ENCODE measurements at places on chromosomes 13 and 19. TPM values are rescaled to one million over a fixed set of nuclear protein-coding genes. Genes with fewer than 3 reads are reported as not detected.

The SULT2B1 gene
- polyA plus RNA-seq = not detected

The PRDX2 gene
- polyA plus RNA-seq = 882 TPM

The PGLYRP1 gene
- not detected for polyA plus RNA-seq

The ETV2 gene
- not detected for polyA plus RNA-seq

The AMH gene
- polyA plus RNA-seq = 57.5 TPM

The MBD3L4 gene
- not detected for polyA plus RNA-seq

The CYP2F1 gene
- polyA plus RNA-seq = not detected

The ZNF382 gene
- polyA plus RNA-seq = 98.8 TPM

The BEST2 gene
- polyA plus RNA-seq = not detected

The ZNF433 gene
- polyA plus RNA-seq = 40.6 TPM

The ELANE gene
- not detected for polyA plus RNA-seq

The GARIN5A gene
- 6.5 TPM for polyA plus RNA-seq

The HRC gene
- not detected for polyA plus RNA-seq

The ZNF443 gene
- polyA plus RNA-seq = 13.0 TPM

The CEACAM1 gene
- 0.12 TPM for polyA plus RNA-seq

The SSC5D gene
- polyA plus RNA-seq = 1.4 TPM

The B3GNT3 gene
- polyA plus RNA-seq = not detected

The RPS28 gene
- polyA plus RNA-seq = 192 TPM

The SMIM24 gene
- polyA plus RNA-seq = not detected

The GPR12 gene
- 6.7 TPM for polyA plus RNA-seq

The RCBTB1 gene
- 65.3 TPM for polyA plus RNA-seq

The SLC8A2 gene
- polyA plus RNA-seq = 14.1 TPM

The PPM1N gene
- 1.8 TPM for polyA plus RNA-seq

The KASH5 gene
- not detected for polyA plus RNA-seq

The ZNF154 gene
- polyA plus RNA-seq = 25.1 TPM

The ZNF610 gene
- 23.1 TPM for polyA plus RNA-seq

The METTL21C gene
- not detected for polyA plus RNA-seq

The PSMD8 gene
- 334 TPM for polyA plus RNA-seq

The DACH1 gene
- 14.4 TPM for polyA plus RNA-seq

The GRIN2D gene
- polyA plus RNA-seq = 2.8 TPM

The CCNA1 gene
- polyA plus RNA-seq = 13.8 TPM

The KLF1 gene
- polyA plus RNA-seq = not detected

The FPR1 gene
- polyA plus RNA-seq = not detected

The USHBP1 gene
- polyA plus RNA-seq = 0.59 TPM

The NLRP5 gene
- polyA plus RNA-seq = not detected

The TEX101 gene
- not detected for polyA plus RNA-seq

The NLRP4 gene
- polyA plus RNA-seq = not detected

The RTBDN gene
- polyA plus RNA-seq = not detected

The S1PR2 gene
- polyA plus RNA-seq = 6.7 TPM

The KLK4 gene
- polyA plus RNA-seq = not detected

The PINLYP gene
- polyA plus RNA-seq = 3.2 TPM

The ATP11A gene
- 3.0 TPM for polyA plus RNA-seq

The TEX26 gene
- polyA plus RNA-seq = not detected

The C5AR2 gene
- polyA plus RNA-seq = not detected

The MAP3K10 gene
- polyA plus RNA-seq = 18.3 TPM

The SHISA7 gene
- polyA plus RNA-seq = 7.1 TPM

The SHISA2 gene
- polyA plus RNA-seq = 2.3 TPM

The ZNF823 gene
- polyA plus RNA-seq = 7.8 TPM
